ENCODE measurements at places on chromosomes 6 and 20.

GRCh38 chr20:48875233-48875913, 46.1 kb upstream of the ARFGEF2 start:
- no peak for DNase-seq

- no peak for DNase-seq
Observed at GRCh38 chr6:127737768-127738167, 160.8 kb downstream of the C6orf58 start.

DNA sequence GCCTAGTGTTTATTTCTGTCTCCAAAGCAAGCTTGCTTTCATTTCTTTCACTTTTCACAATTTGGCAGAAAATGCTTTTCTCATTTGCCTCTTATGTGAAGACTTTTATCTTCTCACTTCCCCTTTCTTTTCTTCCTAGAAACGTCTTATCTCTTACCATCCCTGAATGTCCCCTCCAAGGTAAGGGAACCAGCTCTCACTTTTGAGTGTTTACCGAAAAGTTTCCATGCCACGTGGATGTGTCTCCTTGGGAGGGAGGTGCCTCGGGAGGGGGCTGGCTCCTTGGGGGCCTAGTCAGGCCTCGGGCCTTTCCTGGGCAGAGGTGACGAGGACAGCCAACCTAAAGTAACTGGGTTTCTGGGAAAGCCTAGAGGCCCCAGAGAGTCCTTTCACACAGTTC, 127.4 kb downstream of the CD24 start:
- DNase-seq: no peak

GRCh38 chr6:20061952-20062351, 150.3 kb downstream of the MBOAT1 start:
- DNase-seq: no peak

GRCh38 chr6:89987830-89988229, 93.6 kb downstream of the GJA10 start:
- DNase-seq: no peak

GRCh38 chr20:44079291-44079690, 107.7 kb downstream of the JPH2 start:
- no peak for DNase-seq

DNA sequence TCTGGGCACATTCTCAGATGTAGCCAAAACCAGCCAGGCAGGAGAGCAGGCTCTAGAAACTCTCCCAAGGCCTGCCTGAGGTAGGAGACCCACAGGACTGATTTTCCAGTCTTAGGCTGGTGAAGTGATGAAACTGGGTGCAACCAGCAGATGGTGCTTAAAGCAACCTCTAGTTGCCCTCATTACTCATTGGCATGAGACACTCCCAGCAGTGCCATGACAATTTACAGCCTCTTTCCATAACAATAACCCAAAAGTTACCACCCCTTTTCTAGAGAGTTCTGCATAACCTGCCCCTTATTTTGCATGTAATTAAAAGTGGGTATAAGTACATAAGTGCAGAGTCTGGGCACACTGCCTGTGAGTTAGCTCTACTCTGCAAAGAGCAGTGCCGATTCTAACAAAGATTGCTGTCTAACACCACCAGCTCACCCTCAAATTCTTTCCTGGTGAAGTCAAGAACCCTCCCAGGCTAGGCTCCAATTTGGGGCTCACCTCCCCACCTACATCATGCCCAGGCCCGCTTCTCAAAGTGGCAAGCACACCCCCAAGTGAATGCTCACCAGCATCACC, 14.4 kb upstream of the GPR6 start:
- DNase-seq: no peak

GRCh38 chr6:48782225-48782624, 671.2 kb upstream of the PTCHD4 start:
- DNase-seq: no peak

DNA sequence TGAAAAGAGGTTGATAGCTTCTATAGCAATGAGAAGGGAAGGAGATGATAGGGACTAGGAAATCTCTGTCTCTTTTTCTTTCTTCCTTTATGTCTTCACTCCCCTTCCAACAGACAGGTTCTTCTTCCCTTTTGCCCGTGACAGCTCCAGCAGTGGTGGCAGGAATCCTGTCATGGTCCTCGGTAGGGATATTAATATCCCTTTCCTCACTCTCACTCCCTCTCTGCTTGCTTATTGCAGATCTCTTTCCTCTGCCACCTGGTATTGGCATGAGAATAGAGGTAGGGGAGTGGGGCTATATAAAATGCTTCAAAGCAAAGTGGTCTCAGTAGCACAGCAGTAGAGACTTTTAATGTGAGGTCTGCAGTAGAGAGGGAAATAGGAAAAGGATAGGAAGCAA, 19.7 kb downstream of the RAD21L1 start:
- DNase-seq: no peak

- no peak for DNase-seq
Observed at GRCh38 chr20:50434653-50435396, 75.4 kb upstream of the PTPN1 start.

DNA sequence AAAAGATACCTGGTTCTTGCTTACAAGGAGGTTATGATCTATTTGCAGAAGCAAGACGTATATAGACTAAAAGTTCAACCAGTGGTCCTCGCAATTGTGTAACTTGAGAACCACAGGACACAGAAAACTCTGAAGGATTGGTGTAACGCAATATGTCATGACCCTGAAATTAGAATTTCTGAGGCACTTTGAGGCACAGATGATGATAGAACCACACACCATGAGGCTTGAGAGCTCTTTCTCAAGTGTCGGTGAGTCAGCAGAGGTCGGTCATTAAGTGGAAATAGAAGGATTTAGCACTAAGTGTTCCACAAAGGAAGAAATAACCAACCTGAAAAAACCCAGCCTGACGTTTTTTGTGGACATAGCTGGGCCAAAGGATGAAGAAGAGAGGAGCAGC, 15.3 kb upstream of the CCN2 start:
- no peak for DNase-seq

GRCh38 chr20:58137651-58138265, 90.7 kb downstream of the ANKRD60 start:
- no peak for DNase-seq

Measured in left kidney (tissue), 8 donors.